ENCODE measurements at places on chromosomes 1 and 21. TPM values are rescaled to one million over a fixed set of nuclear protein-coding genes. Genes with fewer than 3 reads are reported as not detected.

GRCh38 chr1:47924270-47925048 lies 72.7 kb downstream of the TRABD2B start:
- no peak for DNase-seq
- no peak overlapping the region for H3K4me3 ChIP-seq
- H3K36me3 ChIP-seq, result no peaks in the 10 kb centered on the region
- H3K27me3 ChIP-seq, result peaks cover 3% of the 10 kb centered on the region

DNA sequence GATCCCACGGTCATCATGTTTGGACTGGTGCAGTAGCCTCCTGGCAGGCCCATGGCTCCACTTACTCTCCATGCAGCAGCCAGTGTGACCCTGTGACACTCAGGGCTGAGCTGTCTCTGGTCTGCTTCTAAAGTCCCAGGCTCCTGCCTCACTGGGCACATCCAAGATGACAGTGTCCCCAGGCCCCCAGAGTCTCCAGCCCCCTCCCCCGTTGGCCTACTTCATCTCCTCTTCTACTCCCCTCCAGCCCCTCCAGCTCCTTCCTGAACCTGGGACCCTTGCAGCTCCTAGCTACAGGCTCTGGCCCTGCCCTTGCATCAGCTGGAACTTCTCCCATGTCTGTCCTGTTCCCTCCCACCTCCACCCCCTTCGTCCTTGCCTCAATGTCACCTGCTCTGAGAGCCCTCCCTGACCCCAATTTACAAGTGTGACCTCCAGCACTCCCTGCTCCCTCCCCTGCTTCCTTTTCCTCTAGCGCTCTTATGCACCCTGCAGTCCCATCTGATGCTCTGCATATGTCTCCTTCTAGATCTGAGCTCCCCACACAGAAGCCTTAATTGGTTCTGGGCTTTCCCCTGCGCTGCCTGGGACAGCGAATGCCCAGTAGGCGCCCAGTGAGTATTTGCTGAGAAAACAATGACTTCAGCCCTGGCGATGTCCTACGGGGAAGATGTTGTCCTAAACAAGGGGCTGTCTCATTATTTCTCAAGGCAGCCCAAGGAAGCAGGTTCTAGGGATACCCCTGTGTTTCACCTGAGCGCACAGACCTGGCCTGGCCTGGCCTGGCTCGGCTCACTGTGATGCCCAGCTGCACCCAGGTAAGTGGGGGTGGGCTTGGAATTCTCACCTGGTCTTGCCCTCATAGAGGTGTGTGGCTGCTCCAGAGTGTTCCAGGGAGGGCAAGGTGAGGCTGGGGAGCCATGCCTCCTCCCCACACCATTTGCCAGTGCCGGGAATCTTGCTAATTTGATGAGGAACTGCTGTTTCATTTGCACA lies 600.6 kb downstream of the PTPRU start:
- no peaks in the 10 kb centered on the region for H3K36me3 ChIP-seq
- no peak for DNase-seq
- no peaks in the 10 kb centered on the region for H3K4me1 ChIP-seq
- peaks cover 2% of the 10 kb centered on the region for H3K27me3 ChIP-seq
- no peak overlapping the region for H3K4me3 ChIP-seq

OR2T29 gene
- not detected for total RNA-seq

- no peak overlapping the region for H3K27ac ChIP-seq
- H3K4me3 ChIP-seq, result no peak overlapping the region
- H3K36me3 ChIP-seq, result no peaks in the 10 kb centered on the region
- no peak for DNase-seq
- H3K4me1 ChIP-seq, result peaks cover 4% of the 10 kb centered on the region
Measured at GRCh38 chr1:228017356-228018124, 10.7 kb downstream of the WNT3A start.

DNA sequence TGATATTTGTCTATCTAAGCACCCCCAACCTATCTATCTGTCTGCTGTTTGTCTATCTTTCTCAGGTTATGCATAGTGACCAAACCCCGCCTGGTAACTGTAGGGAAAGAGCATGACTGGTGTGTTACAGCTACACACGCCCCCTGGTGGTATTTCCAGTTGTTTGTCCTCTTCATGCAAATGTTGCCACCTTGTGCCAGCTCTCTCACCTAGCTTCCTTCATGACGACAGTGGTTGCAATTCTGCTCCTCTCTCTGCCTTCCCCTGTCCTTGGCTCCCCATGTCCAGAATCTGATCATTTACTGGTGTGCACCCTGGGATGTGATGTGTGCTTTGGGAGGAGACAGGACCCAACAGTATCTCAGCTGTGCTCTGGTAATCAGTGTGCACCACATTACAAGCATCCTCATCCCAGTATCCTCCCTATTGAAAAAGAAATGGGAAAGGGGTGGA lies 8.1 kb upstream of the INKA2 start:
- DNase-seq, result peak; percentile 60
- H3K27me3 ChIP-seq, result no peaks in the 10 kb centered on the region
- no peak overlapping the region for H3K4me3 ChIP-seq

GRCh38 chr1:27366411-27367159 lies at the start of gene MAP3K6:
Gene MAP3K6 (minus strand): TSS chr1:27366961. CDS start chr1:27366597, 364 bp downstream.
- peak within 1 kb of the TSS; percentile 99 for H3K27ac ChIP-seq
- peaks cover 24% of the 10 kb centered on the region for H3K36me3 ChIP-seq
- H3K27me3 ChIP-seq, result no peaks in the 10 kb centered on the region
- DNase-seq, result peak; percentile 87

TRIM17 gene
- 0.27 TPM for total RNA-seq

Data from muscle of leg (tissue), 16 donors.